ENCODE measurements at places on chromosomes 6 and 20.

GRCh38 chr6:164195942-164196281 lies 781.4 kb downstream of the QKI start:
- DNase-seq = no peak

GRCh38 chr6:20882014-20882413 lies 347.8 kb downstream of the CDKAL1 start:
- no peak for DNase-seq

DNA sequence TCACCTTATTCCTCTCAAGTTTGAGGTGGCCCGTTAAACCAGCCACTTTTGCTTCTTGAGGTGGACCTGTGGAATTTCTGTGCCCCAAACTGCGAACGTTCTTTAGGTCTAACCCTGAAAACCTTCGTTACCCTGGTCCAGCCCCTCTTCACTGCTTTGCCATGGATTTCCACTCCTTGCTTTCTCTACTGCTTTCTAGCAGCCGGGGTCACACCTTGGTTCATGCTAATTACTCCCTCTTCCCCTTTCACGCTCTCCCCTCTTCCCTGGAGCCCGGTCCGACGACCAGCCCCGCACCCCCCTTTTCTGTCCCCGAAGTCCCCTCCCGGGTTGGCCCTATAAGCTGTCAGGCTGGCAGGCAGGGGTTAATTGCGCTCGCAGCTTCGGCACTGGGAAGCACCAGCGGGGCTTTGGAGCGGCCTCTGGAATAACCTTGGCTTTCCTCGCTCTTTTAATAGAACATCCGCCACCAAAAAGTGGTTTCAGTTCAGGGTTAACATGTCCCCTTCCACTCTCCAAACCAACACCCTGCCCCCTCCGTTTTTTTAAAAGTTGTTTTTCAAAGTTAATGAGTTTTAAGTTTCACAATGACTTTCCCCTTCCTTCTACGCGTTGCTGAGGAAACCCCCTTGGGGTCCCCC lies 1.4 kb upstream of the HIVEP1 start:
- DNase-seq = peak; percentile 33

- DNase-seq = no peak
These were observed 34.1 kb upstream of the MYLK2 start for GRCh38 chr20:31785089-31785488.

Data from thoracic aorta (tissue), 2 donors.